HuH-7 (cell line): ENCODE measurements at places on chromosomes 1 and 21.

GRCh38 chr1:115062542-115063004 is 26.7 kb downstream of the TSPAN2 start:
- no peak for DNase-seq

GRCh38 chr1:99710994-99711393 is 55.4 kb downstream of the FRRS1 start:
- no peak for DNase-seq

DNA sequence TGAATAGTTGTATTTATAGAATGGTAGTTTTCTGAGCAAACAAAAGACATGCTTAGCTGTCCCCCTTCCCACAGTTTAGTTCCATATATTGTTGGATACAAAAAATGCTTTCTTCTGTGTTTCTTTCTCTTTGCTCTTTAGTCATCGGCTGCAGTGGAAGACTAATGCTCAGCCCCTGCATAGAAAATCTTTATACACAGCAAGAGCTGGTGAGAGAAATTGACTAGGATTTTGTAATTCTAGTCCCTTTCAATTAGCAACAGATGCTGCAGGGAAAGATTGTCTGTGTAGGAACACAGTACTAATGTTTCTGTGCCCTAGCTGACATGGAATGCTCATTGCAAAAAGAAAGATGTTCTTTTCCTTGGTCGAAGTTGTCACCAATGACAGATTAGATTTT is 200.9 kb downstream of the RPS6KC1 start:
- DNase-seq, result no peak

DNA sequence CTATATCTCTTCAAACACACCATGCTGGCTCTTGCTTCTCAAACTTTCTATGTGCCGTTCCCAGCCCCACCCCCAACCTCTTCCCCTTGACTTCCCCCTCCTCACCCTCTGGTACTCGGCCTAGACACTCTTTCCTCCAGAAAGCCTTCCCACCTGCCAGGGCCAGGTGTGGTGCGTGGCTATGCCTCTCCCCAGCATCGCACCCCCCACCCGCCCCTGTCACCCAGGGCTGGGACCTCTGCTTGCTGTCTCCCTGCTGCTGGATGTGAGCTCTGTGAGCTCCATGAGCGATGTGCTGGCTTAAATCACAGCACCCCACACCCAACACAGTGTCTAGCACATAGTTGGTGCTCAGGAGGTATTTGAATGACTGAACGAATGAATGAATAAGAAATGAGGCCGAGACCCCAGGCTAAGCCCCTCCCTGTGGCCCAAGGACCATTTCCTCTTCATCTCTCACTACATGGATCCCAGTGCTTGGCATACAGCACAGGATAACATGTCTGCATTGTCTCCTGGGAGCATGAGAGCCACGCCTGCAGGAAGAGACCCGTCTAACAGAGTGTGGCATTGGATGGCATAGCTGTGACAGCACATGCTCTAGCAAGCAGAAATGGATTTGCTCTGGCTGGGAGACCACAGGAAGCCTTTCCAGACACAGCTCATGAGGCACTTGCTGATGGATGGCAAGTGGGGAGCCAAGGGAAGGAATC is 19.7 kb downstream of the TNNT2 start:
- DNase-seq, result no peak

DNA sequence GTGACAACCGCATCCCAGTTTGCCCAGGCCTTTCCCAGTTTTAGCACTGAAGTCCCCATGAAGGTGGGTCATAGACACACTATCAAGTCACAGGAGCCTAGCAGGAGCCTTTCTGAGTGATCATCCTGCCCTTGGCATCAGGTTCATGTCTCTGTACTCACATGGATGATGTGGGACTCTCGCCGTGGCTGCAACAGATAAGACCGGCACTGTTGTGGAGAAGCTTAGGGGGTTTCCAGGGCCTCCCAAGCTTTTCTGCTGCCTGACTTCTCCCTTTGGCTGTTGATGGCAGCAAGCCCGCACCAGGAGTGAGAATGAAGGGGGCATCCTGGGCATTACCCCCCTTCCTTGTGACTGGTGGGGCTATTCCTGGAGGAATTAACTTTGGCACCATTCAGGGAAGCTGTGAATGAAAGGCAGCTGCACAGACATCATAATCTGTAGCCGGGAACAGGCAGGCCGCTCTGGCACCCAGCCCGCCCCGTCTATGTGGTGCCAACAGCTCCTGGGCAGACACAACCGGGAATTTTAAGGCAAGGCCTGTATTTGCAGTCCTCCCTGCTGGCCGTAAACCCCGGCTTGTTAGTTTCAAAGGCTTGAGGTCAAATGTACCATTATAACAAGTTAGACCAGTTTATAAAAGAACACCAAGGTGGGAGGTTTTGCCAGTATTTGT is 148.6 kb downstream of the HUNK start:
- DNase-seq, result no peak

- no peak for DNase-seq
Observed at GRCh38 chr1:224259986-224260385, 70.0 kb downstream of the NVL start.

GRCh38 chr1:74767490-74767889 is 34.5 kb downstream of the TYW3 start:
- DNase-seq, result peak; percentile 19

DNA sequence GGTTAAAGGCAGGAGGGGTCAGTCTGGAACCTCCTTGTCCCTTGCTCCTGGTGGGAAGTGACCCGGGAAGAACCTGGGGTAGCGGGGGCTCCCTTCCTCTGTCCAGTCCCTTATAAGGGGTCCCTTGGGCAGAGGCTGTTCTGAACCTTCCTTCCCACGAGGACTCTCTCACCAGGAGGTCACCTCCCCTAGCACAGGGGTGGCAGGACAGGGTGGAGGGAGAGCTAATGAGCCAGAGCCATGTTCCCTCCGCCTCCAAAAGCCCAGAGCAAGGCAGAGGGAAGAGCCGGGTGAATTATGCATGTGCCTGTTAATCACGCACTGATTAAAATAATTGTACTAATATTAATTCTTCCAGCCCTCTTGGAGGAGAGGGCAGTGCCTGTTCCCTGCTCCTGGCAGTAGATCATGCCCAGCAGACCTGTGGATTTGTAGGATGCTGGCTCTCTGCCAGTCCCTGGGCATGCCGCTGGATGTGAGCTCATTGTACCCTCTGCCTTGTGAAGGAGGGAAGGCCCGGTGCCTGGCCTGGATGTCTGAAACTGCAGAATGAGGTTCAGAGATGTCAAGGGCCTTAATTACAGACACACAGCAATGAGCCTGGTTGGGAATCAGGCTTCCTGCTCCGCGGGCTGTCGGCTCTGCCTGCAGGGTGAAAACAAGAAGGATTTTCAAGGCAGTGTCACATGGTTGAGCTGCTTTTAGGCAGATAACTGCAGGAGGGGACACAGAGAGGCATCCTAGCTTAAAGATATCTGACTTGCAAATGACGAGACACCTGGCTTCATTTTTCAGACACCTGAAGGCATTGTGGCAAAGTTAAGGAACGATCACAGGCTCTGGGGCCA is 68.2 kb downstream of the IGSF21 start:
- DNase-seq, result no peak

DNA sequence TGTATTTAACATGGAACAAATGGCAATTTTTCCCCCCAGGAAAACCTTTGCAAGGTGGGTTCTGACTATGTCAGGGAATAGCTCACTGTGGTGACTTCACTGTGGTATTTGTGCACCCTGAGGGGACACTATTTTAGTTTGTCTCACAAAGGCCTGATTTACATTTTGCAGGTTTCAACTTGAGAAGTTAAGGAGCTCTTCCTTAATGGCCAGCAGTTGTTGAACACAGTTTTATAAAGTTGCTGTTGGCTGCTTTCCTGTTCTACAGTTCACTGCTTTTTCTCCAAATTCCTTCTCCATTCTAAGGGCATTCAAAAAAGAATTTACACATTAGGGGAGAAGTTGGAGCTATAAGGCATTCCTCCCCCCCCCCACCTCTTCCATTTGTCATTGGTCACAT is 4.6 kb downstream of the LAMC1 start:
- no peak for DNase-seq
